ENCODE measurements at places on chromosomes 11 and 22.

DNA sequence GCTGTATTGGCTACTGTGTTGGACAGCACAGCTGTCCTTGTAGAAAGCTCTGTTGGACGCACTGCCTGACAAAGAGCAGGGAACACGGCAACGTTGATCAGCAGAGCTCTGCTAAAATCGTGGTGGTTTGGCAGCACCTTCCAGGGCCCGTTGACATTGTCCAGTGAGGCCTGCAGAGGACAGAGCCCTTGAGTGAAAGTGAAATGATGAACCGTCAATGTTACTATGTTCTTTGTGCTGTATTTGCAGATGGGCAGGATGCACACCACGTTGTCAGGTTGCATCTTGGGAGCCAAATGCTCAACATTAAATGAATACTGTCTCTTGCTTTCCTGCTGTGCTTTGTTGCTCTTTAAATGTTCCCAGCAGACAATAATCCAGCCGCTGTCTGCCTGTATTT lies 69.7 kb downstream of the NELL1 start:
- no peak for DNase-seq

DNA sequence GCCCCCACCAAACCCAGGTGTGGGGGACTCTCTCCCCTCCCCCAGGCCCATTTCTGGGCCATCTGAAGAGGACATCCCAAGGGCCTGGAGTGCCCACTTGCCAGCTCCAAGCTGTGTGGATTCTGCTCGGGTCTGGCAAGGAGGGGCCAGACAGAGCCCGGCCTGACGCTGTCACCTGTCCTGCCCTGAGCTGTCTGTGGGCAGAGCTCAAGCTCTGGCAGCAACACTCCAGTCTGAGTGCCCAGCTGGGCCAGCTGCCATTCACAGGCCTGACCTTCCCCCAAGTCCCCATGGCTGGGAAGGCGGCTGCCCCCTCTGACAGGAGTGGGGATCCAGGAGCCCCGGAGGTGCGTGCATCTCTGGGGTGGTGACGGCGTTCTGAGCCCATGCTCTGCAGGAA lies 6.2 kb upstream of the PIM3 start:
- DNase-seq, result peak; percentile 90

DNA sequence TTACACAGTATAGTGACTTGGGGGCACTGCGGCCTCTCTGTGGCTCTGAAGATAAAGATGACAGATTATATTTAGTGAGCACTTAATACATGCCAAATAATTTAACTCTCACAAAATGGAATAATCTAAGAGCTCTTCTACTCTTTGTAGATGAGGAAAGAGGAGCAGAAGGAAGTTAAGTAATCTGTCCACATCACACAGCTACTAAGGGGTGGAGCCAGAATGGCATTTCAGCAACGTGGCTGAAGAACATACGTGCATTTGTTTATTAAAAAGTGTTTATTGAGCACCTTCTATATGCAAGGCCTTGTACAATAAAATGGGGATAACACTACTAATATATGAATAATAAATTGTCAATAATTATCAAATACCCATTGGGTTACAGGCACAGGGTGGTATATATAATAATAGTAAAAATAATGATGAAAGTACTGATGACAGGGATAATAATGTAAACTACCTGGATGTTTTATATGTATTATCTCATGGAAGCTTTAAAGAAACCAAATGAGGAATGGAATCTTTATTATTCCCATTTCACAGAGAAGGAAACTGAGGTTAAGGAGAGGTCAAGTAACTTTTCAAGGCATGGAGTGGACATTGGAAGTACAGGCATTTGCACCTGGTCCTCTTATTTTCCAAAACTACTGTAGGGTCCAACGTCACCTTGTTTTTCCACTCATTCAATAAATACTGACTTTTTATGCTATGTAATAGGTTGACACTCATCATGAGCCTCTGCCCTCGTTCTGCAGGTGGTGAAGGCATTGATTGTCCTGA lies 38.0 kb upstream of the IL17RA start:
- DNase-seq, result no peak

GRCh38 chr22:41181349-41182241 lies 23.5 kb upstream of the L3MBTL2 start:
- DNase-seq, result no peak

- DNase-seq, result peak; percentile 87
These were observed 27.2 kb downstream of the PHLDB1 start for GRCh38 chr11:118634431-118635236.

DNA sequence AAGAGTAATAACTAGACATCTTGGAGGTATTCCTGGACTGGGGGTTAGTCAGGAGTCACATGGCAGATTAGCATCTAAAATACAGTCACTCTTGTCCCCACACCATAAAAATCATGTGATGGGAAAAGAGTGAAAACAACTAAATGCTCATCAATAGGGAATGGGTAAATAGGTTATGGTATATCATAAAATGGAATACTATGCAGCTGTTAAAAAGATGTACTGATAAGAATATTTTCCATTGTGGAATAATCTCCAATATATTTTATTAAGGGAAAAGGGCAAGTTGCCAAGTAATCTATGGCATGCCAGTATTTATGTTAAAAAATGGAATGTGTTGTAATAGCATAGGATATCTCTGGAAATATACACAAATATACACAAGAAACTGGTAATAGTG lies 6.6 kb upstream of the PIK3C2A start:
- no peak for DNase-seq

DNA sequence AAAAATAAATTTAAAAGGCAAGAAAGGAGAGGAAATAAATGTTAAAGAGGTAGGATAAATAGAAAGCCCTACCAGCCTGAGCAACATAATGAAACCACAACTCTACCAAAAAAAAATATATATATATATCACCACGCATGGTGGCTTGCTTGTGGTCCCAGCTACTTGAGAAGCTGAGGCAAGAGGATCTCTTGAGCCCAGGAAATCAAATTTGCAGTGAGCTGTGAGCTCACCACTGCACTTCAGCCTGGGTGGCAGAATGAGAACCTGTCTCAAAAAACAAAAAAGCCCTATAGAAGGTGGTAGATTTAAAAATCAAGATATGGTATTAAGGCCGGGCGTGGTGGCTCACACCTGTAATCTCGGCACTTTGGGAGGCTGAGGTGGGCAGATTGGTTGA lies 10.5 kb downstream of the NUCB2 start:
- no peak for DNase-seq

GRCh38 chr11:82843057-82843795 lies 57.0 kb downstream of the PRCP start:
- no peak for DNase-seq

DNA sequence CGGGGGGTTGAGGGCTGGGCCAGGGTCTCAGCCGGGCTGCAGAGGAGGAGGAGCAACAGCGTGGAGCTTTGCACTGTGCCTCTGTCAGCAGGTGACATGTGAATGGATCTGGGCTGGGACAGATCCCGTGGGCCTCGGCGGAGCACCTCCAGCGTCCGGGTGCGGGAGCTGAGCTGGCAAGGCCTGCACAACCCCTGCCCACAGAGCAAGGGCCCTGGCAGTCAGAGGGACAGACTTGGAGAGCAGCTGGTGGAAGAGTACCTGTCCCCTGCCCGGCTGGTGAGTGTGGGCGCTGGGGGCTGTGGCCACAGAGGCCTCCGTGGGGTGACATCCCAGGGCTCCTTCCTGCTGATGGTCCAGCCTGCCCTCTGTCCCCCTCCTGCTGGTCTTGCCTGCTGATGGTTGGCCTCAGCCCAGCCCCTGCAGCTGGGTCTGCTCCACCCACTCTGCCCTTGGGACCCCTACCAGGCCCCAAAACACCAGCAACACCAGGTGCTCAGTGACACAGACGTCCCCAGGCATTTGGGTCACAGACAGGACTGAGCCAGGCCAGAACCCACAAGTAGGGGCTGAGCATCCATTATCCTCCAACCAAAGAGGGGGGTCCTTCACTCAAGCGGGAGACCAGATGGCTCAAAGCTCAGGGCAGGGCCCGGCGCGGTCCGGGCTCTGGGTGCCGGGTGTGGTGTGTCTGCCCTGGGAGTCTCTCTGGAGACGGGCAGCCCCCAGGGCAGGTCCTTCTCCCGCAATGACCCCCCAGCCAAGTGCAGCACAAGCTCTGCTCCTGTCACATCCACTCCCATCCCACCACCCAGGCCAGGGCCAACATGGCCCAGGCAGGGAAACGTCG lies 3.5 kb downstream of the LRRC56 start:
- DNase-seq, result no peak

DNA sequence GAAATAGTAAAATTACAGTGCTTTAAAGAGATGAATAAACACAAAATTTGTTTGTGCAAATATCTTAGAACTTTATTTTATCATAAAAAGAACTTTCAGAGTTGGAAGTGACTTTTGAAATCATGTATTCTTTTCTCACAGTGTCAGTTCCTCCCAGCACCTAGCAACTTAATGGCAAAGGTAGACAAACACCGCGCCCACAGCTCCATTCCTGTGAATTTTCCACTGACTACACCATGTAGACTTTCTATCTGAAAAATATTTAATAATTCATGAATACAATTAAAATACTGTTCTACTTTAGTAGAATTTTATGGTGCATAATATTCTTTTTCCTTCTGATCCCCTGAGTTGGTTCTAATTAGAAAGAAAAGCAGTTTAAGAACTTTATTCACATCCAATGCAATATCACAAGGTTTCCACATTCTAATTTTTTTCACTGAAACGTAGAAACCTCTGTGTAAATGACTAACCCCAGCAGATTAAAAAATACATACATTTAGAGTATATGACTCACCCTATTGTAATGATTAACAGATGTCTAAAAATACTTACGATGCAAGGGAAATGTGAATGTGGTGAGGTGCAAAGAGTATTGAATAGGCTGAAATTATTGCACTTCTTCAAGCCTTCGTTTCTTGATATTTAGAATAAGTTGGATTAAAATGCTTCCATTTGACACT lies 218.2 kb upstream of the CCDC179 start:
- DNase-seq, result no peak

DNA sequence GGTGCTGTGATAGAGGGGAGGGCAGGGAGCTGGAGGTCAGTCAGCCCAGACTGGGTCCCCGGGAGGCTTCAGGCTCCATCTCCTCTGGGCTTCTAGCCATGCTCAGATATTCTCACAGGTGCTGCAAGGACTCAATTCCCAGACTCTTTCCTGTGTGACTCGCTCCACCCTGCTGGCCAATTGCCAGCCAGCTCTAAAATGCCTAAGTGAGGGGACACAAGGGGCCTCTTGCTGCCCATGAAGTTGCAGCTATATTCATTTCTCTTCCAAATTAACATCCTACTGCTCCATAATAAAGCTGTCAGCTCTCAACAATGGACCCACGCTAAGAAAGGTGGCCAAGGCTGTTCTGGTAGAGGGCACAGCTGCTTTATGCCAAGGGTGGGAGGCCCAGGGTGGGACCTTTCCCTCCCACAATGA lies 101.5 kb downstream of the PLEKHA7 start:
- no peak for DNase-seq

DNA sequence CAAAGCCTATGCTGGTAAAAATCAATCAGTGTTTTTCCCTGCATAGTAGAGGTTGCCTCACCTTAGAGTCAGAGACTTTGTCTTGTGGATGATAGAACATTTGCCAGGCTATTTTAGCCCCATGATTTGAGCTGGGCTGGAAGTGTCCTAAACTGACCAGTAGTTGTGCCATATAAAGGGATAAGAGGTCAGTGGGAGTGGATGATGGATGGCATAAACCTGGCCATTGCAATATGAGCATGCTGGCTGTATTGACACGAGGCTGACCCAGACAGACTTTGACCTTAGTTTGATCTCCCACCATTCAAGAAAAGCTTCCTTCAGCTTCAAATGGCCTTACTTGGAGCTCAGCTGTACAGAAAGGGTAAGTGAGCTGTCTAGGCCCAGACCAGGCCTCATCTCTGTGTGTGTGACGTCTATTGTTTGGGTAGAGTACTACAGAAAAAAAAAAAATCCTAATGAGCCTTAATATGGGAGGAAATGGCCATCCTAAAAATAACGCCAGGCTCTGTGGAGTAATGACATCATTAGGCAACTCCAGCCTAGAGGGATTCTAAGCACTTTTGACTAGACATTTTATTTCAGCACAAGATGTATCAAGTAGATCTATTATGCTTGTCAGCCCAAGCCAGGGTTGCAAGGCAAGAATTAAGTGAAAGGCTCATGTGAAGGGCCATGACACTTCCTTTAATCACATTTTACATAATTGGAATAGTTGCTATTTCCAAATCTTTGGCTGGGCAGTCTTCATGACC lies 51.3 kb upstream of the CADM1 start:
- no peak for DNase-seq

GRCh38 chr11:110883256-110883655 lies 171.0 kb upstream of the ARHGAP20 start:
- no peak for DNase-seq

DNA sequence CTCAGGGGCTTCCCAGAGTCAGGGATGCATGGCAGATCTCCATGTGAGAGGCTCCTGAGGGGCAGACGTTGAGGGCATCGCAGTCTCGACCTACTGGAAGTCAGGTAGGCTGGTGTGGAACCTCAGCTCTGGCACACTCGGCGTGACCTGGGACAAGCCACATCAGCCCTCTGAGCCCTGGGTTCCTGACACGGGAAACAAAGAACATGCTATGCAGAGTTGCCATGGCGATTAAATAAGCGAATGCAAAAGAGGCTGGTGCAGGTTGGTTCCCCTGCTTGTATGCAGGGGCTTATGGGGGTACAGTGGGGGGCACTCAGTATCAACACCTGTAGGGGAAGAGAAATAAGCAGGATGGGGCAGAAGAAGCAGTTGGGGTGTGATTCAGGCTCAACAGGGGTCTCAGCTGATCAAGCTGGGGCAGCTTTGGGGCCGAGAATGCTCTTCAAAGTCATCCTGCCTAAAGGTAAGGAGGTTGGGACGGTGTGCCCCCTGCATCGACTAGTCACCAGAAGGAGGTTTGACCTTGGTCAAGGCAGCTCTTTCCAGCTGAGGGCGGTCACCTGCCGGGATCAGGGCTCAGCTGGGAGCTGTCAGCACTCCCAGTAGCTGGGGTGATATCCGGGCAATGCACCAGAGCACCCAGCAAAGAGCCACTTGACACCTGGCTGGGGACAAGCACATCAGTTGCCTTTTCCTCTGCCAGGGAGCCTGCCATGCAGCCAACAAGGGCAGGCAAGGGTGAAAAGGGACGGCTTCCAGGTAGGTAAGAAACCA lies 442.7 kb downstream of the MIAT start:
- DNase-seq, result no peak

- DNase-seq, result peak; percentile 39
These were observed 96.4 kb upstream of the PARVA start for GRCh38 chr11:12280838-12281565.

- DNase-seq, result no peak
These were observed 30.9 kb downstream of the TRPC6 start for GRCh38 chr11:101552888-101553287.

DNA sequence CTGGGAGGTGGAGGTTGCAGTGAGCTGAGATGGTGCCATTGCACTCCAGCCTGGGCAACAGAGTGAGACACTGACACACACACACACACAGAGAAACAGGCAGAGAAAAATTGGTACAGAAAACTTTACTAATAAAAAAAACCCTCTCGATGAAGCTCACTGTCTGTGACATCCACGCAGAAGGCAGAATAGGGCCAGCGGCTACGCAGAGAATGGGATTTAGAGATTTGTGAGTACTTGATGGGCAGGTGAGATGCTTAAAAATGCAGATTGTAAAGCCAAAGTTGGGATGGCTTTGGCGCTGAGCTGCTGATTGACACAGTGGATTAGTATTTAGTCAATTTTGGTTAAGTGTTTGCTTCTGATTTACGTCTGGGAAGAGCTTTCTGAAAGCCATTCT lies 561.1 kb downstream of the TBC1D22A start:
- DNase-seq, result no peak

- DNase-seq, result no peak
These were observed 34.6 kb downstream of the SLC6A5 start for GRCh38 chr11:20634044-20634443.
